ENCODE measurements at places on chromosomes 5 and 9.

GRCh38 chr9:4297151-4297785 lies 2.6 kb downstream of the GLIS3 start:
- peak; percentile 16 for DNase-seq

DNA sequence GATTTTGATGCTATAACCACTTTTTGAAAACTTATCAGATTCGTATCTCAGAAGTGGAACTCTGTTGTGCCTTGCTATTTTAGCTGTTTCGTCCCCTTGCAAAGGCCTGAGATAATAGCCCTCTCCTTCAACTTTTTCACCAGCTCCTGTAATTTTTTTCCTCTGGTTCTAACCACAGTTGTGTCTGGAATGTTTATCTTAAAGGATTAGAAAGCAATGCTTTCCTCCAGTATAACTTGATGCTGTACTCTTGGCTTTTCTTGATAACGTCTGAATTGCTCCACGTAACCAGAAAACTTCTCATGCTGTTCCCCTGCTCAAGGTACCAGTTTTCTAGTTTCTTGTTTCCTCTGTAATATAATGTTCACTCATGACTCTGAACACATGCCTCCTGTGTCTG lies 209.4 kb downstream of the DTWD2 start:
- no peak for DNase-seq

- DNase-seq, result no peak
These were observed 326.5 kb upstream of the PRR16 start for GRCh38 chr5:120137582-120137981.

- DNase-seq, result no peak
These were observed 30.4 kb upstream of the NOTCH1 start for GRCh38 chr9:136576269-136576626.

- DNase-seq, result no peak
These were observed 21.0 kb upstream of the CDKN2B start for GRCh38 chr9:22030101-22030598.

DNA sequence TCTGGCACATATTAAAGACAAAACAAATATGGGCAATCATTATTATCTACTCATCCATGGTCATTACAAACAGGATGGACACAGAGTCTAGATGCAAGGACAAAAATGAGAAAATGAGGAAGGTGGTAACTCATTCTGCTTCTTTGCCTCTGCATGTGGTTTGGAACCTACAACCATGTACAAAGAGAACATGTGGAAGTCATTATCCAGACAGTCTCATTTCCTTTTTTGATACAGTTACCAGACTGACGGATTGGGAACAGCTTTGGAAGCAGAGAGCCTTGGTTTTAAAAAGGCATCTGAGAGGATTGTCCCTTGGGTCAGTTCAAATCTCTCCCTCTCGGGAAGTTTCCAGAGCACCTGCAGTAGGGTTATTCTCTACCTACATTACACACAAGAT lies 433.4 kb upstream of the TNC start:
- no peak for DNase-seq

DNA sequence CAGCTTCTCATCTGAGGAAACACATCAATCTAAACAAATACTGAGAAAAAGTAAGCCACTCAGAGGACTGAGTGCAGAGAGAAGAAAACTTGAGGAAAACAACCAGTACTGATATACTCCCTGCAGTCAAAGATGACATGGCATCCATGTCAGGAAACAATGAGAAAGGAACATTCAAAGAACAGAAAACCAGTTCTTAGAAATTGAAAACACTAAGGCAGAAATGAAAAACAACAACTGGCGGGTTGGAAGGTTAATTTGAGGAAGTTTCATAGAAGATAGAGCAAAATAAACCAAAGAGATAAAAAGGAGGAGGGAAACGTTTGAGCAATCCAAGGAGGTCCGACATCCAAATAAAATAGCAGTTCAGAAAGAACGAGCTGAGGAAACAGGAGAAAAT lies 475.2 kb downstream of the HINT1 start:
- no peak for DNase-seq

DNA sequence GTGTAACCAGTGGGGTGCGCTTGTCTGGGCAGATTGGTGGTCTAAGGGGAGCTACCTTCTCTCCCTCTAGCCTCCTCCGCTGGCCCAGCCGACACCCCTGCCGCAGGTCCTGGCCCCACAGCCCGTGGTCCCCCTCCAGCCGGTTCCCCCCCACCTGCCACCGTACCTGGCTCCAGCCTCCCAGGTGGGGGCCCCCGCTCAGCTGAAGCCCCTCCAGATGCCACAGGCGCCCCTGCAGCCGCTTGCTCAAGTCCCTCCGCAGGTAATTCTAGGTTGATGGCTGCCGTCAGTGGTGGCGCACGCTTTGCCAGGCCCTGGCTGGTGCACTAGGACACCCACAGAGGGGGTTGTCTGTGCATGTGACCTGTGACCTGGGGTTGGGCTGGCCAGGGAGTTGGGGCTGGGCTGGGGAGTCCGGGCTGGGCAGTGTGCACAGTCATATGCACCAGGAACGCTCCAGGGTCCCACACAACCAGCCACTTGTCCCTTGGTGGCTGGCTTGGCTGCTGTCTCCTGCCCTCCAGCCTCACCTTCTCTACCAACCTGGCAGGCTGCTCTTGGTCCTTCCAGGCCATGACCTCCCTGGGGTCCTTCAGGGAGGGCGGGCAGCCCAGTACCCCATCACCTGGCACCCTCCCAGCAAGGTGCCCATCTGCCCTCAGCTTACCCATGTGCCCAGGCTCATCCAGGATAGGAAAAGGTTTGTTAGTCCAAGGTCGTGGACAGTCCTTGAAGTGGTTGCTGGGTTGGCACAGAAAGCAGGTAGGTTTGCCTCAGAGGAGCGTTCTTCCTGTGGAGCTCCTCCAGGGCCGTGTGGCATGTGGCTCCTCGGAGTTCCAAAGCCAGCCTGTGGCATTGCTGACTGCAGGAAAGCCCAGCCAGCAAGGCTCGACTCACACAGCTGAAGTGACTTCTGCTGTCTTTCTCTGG lies 73.2 kb downstream of the WNK2 start:
- DNase-seq, result no peak

DNA sequence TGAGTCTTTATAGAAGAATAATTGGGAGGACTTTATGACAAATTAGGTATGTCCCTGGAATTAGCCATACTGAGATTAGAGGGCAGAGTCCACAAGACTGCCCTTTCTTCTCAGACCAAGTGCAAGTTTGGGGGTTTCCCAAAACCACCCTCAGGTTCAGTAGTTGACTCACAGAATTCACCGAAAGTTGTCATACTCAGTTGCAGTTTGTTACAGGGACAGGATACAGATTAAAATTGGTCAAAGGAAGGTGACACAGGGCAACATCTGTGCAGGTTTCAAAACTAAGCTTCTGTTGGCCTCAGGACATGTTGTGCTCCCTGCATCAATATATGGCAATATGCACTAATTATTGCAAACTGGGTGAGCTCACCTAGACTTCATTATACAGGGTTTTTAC lies 3.8 kb downstream of the RANBP17 start:
- DNase-seq, result no peak

- no peak for DNase-seq
These were observed 78.3 kb downstream of the FNIP1 start for GRCh38 chr5:131718487-131719014.

- DNase-seq, result no peak
These were observed 32.5 kb upstream of the OR2K2 start for GRCh38 chr9:111362526-111362925.

- DNase-seq, result no peak
These were observed 60.3 kb downstream of the S1PR3 start for GRCh38 chr9:89051421-89052025.

DNA sequence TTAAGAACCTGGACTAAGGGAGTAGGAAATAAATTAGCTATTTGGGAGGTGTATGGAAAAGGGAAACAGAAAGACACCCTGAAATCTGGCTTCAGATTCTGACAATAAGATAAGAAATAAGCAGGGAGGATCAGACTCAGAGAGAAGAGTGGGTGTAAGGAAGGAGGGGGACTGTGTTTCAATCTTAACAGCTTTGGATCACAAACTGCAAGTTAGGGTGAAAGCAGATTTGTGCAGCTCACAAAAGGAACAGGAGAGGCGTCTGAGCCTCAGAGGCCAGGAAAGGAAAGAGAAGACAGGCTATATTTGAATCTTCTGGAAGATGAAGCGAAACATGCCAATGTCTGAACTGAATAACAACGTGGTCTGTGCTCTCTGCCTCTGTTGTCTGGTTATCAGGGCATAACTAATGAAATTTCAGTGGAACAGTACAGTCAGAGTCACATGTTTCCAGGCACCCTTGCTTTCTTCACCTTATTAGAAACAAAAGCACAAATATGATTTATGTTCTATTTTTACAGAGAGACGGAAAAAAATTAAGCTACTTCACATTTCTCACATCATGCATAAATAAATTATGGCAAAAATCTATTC lies 26.6 kb downstream of the SGTB start:
- DNase-seq, result no peak

GRCh38 chr5:79878721-79879336 lies 112.2 kb downstream of the MTX3 start:
- no peak for DNase-seq

GRCh38 chr9:106286249-106286648 lies 576.7 kb upstream of the ZNF462 start:
- no peak for DNase-seq

- no peak for DNase-seq
These were observed 57.6 kb upstream of the RANBP3L start for GRCh38 chr5:36359267-36359666.

- DNase-seq, result no peak
These were observed 72.7 kb downstream of the C9orf57 start for GRCh38 chr9:71987471-71988371.

DNA sequence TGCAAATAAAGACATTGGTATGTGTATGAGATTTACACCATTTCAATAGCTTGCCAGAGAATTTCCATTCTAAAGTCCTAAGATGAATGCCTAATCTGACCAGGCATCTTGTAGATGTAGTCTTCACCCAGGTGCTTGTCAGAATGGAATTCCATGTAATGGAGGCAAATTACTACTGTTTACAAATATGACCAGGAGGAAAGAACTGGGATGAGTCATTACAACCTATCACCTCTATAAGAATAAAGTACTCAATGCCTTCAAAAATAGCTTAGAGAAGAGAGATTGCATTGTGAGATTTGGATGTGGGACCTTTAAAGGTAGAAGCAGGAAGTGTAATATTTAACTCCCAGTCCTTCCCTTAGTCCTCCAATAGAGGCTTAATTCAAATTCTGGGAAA lies 507.0 kb upstream of the PTGER4 start:
- DNase-seq, result no peak

DNA sequence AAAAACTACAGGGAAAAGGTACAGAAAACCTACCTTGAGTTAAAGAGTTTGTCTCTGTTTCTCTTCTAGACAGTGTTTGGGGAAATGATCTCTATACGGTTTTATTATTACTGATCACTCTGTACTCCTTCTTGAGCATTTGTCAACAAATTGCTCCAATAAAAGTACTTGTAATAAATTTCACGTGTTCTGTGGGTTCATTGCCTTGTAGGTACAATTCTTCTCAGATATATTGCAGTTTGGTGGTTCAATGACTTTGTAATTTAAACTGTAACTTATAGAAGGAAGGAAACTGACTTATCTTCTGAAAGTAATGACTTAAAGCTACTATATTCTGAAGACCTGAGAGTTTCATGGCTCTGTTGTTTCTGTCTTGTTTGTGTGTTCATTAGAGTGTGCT lies 319.9 kb upstream of the PCSK5 start:
- no peak for DNase-seq

GRCh38 chr9:19485193-19485592 lies 76.4 kb downstream of the ACER2 start:
- no peak for DNase-seq

GRCh38 chr5:96942911-96943310 lies 7.0 kb downstream of the LNPEP start:
- DNase-seq, result no peak

GRCh38 chr5:123294544-123294943 lies 128.7 kb downstream of the CEP120 start:
- DNase-seq, result no peak

GRCh38 chr9:97536480-97536879 lies 35.0 kb downstream of the TMOD1 start:
- DNase-seq, result no peak

GRCh38 chr9:7963026-7963425 lies 163.4 kb upstream of the DMAC1 start:
- DNase-seq, result no peak

DNA sequence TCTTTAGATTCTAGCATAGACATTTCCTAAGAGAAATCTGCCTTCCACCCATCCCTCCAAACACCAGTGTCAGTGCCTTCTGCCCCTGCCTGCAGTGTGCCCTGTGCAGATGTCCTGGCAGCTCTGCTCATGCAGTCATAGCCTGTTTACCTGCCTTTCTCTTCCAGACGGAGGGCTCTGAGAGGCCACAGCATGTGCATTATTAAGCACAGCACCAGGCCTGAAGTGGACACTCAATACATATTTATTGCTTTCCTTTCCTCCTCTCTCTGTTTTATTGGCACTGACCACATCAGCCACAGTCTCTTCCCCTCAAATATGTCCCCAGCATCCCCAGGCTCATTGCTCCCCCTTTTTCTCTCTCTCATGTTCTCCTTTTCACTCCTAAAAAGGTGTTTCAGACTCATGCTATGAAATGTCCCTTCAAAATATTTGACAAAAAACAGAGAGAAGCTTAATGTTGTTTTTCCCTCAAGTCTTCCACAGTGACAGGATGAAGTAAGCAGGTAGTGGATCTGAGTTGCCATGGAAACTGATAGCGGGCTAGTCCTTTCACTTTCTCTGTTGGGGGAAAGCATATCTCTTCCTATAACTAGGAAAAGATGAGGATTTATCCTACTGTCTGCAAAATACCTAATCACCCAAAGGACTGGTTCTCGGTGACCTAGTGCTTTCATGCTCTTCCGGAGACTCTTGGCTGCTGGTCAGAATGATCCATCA lies 100.9 kb downstream of the ATP10B start:
- no peak for DNase-seq

- DNase-seq, result peak; percentile 35
These were observed 67.4 kb downstream of the CTSL start for GRCh38 chr9:87793292-87793691.

DNA sequence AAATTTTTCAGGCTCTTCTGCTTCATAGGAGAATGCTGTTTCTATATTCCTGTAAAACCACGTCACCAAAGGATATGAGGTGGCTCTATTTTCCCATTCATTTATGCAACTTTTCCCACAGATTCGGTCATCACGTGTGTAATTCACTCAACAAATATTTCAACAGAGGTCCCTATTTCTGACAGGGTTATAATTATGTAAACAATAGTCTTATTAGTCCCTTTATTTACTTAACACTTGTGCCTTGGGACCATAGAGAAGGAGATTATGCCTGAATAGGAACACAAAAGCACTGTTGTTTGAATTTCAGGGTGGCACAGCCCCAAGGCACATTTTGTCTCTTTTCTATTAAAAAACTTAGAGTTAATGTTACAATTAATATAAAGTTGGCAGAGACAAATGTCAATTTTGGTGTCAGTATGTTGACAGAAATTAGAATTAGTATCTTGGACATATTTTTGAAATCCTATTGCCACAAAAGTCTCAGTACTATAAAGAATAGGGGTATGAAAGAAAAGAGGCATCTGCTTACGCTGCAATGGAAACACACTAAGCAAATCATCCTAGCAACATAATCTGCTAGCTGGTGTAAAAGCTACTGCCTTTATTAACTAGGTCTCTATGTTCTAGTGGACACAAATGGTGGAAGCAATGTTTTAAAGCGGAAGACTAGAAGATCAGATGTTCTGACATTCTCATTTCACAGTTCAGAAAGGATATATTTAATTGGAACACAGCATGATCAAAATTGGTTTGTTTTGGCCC lies 229.1 kb upstream of the TBCA start:
- DNase-seq, result no peak

- no peak for DNase-seq
These were observed 53.7 kb downstream of the ZNF622 start for GRCh38 chr5:16411741-16412455.

Data from SW 1271 (cell line).